ENCODE measurements at places on chromosomes 12 and 14. TPM values are rescaled to one million over a fixed set of nuclear protein-coding genes. Genes with fewer than 3 reads are reported as not detected.

Gene TSPAN31
- 93.6 TPM for total RNA-seq

Gene PLEKHG7
- total RNA-seq = not detected

Gene ZFHX2
- total RNA-seq = 0.43 TPM

Gene CACNA1C
- under 0.01 TPM for total RNA-seq

Gene LMO3
- 0.34 TPM for total RNA-seq

Gene SLC17A8
- total RNA-seq = not detected

Gene CCDC196
- not detected for total RNA-seq

Gene JAG2
- 56.0 TPM for total RNA-seq

Gene PMCH
- total RNA-seq = not detected

Gene GIT2
- 21.9 TPM for total RNA-seq

Gene DLGAP5
- 0.07 TPM for total RNA-seq

Gene TECPR2
- total RNA-seq = 19.2 TPM

Gene APOF
- total RNA-seq = not detected

Gene LGR5
- total RNA-seq = not detected

Gene ZFYVE21
- 56.0 TPM for total RNA-seq

Gene SIX1
- 11.2 TPM for total RNA-seq

Gene GCH1
- total RNA-seq = 18.1 TPM

Gene HOTAIR
- not detected for total RNA-seq

Gene HOXC9
- not detected for total RNA-seq

Gene HVCN1
- 2.4 TPM for total RNA-seq

Gene IGF1
- not detected for total RNA-seq

Gene ZBTB25
- total RNA-seq = 8.3 TPM

Gene CAPRIN2
- total RNA-seq = 27.3 TPM

Gene NINJ2
- 0.36 TPM for total RNA-seq

Gene LRCOL1
- total RNA-seq = not detected

Gene INHBE
- 1.5 TPM for total RNA-seq

Gene CD163L1
- total RNA-seq = 0.14 TPM

Gene RTL1
- not detected for total RNA-seq

Gene SLC7A7
- total RNA-seq = 0.34 TPM

Gene PRKCH
- total RNA-seq = 47.8 TPM

Gene REP15
- total RNA-seq = 0.34 TPM

Gene ANKRD52
- 40.3 TPM for total RNA-seq

Data from nasal cavity respiratory epithelium epithelial cell of viscerocranial mucosa (primary cell).